ENCODE measurements at places on chromosomes 6 and 20.
A peak's percentile ranks its signal among the peaks of the same experiment; 100 is the strongest.

DNA sequence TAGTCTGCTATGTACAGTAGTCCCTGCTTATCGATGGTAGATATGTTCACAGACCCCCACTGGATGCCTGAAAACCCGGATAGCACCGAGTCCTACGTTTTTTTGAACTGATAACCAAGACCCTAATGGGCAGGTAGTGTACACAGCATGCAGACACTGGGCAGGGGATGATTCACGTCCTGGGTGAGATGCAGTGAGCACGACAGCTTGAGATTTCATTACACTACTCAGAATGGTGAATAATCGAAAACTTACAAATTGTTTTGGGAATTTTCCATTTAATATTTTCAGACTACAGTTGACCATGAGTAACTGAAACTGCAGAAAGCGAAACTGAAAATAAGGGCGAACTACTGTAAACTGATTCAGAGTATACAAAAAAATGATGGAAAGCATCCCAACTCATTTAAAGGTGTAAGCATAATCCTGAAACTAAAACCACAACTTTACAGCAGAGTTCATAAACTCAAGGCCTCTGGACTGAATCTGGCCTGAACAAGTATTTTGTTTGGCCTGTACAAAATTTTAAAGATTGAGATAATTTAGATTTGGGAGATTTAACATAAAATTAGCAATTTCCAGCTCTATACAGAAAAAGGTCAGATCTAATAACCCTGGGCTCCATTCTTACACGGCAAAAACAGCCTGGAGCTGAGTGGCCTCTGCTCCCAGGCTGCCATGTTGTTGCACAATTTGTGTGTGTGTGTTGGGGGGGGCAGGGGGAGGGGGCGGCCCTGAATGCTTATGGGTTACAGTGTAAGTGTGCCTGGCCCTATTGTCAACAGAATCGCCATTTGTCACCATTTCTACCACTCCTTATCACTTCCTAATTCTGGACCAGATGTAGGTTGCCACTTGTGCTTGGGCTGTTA lies 34.9 kb downstream of the RNF24 start:
- peak; percentile 59 for DNase-seq

GRCh38 chr6:39696986-39697788 lies 28.0 kb downstream of the KIF6 start:
- DNase-seq = no peak

DNA sequence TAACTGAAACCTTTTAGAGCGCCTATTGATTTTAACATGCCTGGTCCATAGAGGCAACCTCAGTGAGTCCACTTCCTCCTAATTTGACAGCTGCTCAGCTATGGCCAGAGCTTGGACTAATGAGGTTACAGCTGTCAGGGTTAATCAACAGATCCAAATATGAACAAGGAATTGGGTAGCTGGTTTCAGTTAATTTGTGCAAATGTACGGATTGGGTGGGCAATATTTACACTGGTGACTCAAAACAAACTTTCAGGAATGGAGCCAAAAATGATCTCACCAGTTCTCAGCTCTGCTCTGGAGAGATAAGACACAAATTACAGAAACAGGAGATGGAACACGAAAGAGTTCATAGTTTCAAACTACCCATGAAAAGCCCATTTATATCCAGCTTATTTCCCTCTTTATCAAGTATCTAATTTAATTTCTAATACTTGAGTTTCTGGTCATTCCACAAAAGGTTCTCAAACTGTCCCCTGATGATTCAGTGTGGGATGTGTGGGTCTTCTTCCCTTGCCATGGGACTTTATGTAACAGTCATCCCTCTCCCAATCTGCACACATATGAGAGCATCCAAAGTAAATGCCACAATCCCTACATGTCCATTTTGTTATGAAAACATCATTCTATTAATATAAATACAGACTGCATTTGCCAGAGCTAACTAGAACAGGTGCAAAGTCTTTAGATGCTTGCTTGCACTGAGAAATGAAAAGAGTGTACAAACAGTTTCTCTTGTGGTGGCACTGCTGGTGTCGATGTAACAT lies 149.9 kb downstream of the RPS12 start:
- DNase-seq = no peak

DNA sequence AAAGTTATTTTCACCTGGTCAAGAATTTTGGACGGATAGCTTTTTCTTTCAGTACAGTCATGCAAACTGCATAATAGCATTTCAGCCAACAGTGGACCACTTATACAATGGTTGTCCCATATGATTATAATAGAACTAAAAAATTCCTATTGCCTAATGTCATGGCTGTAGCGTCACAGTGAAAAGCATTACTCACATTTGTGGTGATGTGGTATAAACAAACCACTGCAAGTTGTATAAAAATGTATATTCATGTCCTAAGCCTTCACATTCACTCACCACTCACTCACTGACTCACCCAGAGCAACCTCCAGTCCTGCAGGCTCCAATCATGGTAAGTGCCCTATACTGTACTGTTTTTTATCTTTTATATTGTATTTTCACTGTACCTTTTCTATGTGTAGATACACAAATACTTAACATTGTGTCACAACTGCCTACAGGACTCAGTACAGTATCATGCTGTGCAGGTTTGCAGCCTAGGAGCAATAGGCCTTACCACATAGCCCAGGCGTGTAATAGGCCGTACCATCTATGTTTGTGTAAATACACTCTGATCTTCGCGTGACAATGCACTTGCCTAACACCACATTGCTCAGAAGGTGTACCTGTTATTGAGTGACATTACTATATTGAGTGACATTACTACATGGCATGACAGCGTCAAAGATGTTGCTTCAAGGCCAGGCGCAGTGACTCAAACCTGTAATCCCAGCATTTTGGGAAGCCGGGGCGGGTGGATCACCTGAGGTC lies 17.9 kb downstream of the ABHD12 start:
- DNase-seq = peak; percentile 32

- no peak for DNase-seq
These were observed 108.7 kb downstream of the GPX5 start for GRCh38 chr6:28634411-28634760.

- no peak for DNase-seq
These were observed 8.9 kb downstream of the MANBAL start for GRCh38 chr20:37298190-37298939.

GRCh38 chr6:107634324-107635056 lies 144.6 kb downstream of the SOBP start:
- DNase-seq = no peak

DNA sequence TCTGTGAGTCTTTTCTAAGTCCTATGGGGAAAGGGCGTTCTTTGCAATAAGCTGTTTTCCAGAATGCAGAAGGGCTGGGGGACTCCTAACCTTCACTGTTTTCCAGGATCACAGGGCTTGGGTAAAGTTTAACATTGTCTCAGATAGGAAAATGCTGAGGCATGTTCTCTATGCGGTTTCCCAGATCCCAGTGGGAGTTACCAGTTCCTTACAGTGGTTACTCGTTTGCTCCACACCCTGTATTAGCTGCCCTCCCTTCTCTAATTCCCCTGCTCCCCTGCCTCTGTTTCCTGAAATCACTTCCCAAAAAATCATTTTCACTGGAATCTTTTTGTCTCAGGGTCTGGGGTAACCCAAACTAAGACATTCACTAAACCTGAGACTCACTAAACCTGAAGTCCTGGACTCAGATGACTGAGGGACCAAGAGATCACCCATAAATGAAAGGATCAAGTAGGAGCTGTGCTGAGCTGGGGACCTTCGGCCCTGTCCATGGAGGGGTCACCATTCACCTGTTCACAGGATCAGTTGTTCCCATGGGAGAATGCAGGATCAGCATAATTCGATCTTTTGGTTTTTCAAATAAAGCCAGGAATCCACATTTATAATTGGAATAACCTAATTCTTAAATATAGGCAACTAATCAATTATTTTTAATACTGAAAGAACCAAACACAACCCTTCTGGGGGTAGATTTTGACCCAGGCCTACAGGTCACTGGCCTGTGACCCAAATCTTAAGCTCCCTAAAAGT lies 76.2 kb downstream of the ISM1 start:
- no peak for DNase-seq

DNA sequence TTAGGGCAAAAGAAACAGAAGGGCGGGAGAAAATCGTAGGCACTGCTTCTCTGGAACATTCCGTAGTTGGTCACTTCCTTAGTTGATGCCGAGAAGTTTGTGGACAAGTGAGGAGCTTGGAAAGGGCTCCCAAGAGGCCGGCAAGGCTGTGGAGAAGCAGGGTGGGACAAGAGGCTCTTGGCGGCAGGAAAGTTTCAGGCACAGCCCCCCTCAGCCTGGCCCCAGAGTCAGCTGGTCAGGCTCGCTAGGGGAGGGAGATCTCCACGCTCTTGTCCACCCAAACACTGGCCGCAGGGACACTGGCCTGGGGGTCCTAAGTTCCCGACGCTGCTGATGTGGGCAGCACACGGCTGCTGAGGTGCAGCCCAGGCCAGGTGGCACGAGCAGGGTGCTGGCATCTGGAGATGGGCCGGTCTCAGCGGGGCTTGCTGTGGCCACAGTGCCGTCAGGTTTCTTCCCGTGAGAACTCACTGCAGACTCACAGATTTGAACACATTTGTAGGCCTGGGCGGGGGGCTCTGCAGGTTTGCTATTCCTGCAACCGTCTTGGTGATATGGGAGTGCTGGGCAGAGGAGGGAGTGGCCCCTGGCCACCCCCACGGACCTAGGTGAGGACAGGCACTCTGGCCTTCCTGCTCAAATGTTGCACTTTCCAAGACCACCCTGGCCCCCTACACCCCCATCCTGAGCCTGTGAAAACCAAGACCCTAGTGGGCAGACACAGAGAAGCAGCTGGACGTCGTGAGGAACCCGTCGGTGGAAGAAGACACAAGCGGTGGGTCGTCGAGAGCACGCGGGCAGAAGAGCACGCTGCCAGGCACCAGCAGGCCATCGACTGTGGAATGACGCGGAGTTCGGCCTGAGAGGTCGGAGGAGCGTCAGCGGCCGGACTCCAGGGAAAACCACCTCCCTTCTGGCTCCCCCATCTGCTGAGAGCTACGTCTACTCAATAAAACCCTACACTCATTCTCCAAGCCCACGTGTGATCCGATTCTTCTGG lies 160.1 kb downstream of the ERMARD start:
- DNase-seq = no peak

DNA sequence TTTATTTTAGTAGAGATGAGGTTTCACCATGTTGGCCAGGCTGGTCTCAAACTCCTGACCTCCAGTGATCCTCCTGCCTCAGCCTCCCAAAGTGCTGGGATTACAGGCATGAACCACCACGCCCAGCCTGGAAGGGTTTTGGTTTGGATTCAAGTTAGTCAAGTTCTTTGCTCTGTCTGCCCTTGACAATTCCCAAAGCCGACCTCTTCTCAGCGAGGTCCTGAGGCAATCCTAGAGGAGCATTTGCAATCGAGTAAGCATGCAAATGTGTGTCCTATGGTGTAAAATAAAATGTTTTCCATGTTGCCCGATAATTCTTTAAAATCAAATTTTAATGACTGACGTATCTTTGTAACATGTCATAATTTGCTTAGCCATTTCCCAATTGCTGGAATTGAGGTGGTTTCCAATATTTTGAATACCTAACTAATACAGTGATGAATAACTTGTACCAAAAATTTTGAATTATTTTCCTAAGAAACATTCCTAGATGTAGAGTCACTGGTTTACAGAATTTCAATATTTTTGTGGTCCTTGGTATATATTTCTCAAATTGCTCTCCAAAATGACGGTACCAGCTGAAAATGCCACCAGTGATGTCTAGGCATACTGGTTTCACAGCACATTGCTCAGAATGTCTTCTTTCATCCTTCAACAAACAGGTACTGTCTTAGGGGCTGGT lies 38.7 kb downstream of the GTF2H5 start:
- no peak for DNase-seq

GRCh38 chr6:152034631-152035030 lies 227.1 kb downstream of the ESR1 start:
- DNase-seq = no peak

DNA sequence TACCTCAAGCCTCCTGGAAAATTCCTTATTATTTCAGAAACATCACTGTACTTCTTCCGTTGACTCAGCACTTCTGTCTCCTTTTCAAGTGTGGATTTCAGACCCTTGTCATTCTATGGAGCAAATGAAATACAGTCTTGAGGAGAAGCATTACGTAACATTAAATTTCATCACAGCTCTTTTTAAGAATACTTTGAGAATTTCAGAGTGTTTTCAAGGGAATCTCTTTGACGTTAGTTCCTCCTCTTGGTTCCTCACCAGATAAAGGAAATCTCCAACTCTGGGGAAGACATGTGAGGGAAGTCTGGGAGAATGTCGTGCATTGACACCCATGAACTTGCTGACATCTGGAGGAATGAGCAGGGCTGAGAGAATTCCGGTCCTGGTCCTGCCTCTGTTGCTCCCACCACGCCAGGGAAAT lies 32.3 kb downstream of the UST start:
- DNase-seq = no peak

GRCh38 chr20:29741594-29741893 lies 1515.9 kb upstream of the DEFB115 start:
- no peak for DNase-seq

- DNase-seq = no peak
These were observed 637 bp downstream of the TFB1M start for GRCh38 chr6:155313602-155314091.

GRCh38 chr6:30763618-30764489 lies 19.5 kb upstream of the IER3 start:
- no peak for DNase-seq

GRCh38 chr6:118551063-118552053 lies 3.3 kb downstream of the PLN start:
- DNase-seq = no peak
